T-helper 17 cell (primary cell): ENCODE measurements at places on chromosomes 11 and 22. TPM values are rescaled to one million over a fixed set of nuclear protein-coding genes. Genes with fewer than 3 reads are reported as not detected.

DNA sequence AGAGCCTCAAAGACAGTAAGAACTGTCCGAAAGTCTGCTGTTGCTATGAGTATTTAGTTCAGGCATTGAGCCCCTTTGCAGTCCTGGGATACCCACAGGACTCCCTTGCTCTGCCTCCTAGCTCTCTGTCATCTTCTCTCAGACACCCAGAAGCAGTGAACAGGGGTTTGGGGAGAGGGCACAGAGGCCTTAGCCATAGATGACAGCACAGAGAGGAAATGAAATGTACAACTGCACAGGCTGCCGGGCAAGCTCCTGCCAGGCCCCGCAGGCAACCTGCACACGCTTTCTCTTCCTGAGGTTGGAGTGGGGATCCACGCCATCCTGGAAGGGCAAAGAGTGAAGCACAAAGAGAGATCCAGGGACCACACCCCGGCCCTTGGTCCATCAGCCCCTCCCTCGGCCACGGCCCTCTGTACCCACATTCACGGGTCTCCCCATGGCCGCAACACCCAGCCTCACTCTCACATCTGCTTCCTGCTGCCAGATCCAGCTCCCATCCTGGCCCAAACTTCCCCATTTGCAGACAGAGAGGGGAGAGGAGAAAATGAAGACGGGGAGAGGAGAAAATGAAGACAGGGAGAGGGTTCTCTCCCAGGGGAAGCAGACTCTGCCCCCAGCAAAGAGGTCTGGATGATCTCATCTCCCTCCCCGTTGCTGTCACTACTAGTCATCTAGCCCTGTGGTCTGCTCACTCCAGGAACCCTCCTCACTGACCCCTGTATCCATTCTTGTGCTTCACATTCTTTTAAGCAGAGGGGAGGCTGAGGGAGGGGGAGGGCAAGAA lies 40.7 kb downstream of the CD6 start:
- DNase-seq = no peak

- no peak for DNase-seq
These were observed 151.8 kb downstream of the MPPED1 start for GRCh38 chr22:43563571-43563970.

DNA sequence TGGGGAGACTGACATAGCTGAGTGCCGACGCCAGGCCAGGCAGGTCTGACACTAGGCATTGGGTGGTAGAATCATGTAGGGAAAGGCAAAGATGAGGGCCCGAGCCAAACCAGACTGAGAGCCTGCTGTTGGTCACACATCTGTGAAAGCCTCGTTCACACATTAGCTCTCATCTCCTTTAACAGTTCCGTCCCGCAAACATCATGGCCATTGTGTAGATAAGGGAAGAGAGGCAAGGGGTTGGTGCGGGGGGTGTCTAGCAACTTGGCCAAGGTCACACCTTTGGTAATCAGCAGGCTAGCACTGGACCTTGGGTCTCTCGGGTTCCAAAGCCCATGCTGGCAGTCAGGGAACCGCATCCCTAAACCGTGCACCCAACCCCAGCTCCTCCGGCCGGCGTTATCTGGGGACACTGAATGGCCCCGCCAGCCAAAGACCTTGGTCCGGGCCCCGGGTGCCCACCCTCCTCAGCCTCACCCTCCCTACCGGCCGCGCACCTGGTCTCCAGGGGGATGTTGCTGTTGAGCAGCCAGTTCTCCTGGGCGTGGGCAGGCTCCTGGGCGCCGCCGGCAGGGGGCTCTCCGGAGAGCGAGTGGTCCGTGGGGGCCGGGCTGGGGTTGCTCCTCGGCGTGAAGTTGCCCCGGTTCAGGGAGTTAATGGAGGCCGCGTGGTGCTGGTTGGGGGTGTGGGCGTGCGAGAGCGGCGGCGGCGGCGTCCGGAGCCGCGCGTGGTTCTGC lies 328.3 kb upstream of the NARS2 start:
- DNase-seq = no peak

DNA sequence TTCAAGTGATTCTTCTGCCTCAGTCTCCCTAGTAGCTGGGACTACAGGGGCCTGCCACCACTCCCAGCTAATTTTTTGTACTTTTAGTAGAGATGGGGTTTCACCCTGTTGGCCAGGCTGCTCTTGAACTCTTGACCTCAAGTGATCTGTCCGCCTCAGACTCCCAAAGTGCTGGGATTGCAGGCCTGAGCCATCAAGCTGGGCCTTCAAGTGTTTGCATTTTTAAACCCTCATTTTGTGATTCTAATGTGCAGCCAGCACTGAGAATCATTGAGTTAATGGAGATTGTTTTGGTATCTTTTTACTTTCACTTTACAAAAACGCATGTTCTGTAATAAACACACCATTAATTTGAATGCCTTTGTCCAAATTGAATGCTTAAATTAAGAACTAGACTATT lies 3.4 kb downstream of the TYR start:
- DNase-seq = no peak

DNA sequence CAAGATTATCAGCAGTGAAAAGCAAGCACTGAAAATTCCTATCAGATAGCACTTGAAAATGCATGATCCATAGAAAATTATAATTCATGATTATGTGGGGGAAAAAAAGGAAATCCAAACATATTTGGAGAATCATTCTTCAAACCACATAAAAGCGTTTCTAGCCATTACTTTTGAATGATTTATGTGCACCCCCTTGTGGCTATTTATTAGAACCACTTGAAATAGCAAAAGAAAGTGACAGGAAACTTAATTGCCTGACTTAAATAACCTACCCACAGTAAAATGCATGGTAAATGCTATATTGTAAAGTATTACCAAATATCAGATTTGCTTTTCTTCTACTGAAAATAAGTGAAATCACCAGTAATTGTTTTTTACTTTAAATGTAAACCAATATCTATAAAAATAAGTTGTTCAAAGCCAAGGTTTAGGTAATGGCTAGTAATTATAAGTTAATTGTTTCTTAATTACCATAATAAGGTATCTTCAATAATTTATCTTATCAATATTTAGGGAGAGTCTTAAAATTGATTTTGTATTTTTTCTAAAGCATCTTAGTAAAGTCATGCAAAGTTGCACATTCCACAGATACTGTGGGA lies 168.5 kb downstream of the ARHGAP42 start:
- DNase-seq = no peak

GRCh38 chr11:66728693-66729385 lies at the start of gene SPTBN2:
Gene SPTBN2 (minus strand): TSS chr11:66729216. CDS start chr11:66721240, 7,976 bp downstream.
- no peak for DNase-seq

DNA sequence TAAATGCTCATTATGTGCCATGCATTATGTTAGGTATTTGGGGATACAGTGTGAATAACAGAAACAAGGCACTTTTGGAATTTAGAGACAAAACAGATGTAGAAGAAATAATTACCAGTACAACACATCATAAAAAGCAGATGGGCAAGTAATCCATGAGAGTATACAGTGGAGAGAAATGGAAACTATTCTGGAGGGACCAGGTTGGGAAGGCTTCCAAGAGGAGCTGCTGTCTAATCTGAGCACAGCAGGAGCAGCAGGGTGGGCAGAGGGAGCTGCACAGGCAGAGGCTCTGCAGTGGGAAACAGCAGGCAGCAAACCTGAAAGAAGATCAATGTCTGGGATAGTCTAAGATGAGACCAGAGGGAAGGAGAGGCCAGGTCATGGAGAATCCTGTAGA lies 268.7 kb upstream of the CCDC90B start:
- DNase-seq = no peak

GRCh38 chr11:26578998-26579661 lies 7.1 kb upstream of the MUC15 start:
- DNase-seq = no peak

DNA sequence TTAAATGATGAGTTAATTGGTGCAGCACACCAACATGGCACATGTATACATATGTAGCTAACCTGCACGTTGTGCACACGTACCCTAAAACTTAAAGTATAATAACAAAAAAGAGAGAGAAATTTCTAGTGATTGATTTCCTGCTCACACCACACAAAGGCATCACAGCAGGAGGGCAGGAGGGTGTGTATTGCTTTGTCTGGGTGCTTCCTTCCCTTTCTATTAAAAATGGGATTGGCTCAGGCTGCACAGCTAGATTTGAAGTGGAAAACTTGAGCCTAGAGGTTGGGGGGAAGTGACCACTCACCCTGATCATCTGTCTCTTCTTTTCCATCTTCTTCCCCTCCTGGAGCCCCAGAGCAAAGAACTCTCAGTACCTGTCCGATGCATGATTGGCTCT lies 944 bp upstream of the SCGB1D2 start:
- DNase-seq = no peak

DNA sequence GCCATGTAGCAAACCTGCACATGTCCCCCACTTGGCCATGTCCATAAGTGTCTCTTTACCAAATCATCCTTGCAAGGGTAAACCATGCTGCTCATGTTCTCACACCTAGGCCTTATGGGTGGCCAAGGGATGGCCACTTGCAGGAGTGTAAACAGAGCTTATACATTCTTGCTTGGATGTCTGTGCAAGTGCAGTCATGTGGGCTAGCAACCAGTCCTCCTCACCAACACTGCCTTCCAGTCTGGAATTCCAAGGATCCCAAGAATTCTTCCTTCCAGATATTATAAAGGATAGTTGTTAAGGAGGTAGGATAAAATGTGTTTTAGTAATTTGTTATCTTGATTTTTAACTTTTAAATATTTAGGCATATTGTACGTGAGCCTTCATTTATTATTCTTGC lies 47.8 kb upstream of the OR5P2 start:
- DNase-seq = no peak

DNA sequence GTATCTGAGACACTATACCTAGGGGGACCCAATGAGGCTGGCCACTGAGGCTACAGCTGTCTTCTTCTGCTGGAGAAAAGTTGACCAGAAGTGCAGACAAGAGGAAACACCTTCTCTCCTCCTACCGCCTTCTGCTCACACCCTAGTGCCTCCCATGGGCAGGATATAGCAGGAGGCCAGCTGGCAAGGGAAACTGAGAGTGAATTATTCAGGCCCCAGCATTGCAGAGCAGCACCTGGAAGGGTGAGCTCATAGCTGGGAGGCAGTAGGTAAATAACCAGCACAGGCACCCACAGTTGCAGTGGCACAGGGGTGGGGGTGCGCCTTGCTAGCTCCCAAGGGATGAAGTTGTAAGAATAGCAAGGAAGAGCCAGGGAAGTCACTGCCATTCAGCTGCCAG lies 267.4 kb upstream of the NCAM1 start:
- no peak for DNase-seq

GRCh38 chr11:12200279-12200990 lies 90.0 kb downstream of the MICAL2 start:
- no peak for DNase-seq

DNA sequence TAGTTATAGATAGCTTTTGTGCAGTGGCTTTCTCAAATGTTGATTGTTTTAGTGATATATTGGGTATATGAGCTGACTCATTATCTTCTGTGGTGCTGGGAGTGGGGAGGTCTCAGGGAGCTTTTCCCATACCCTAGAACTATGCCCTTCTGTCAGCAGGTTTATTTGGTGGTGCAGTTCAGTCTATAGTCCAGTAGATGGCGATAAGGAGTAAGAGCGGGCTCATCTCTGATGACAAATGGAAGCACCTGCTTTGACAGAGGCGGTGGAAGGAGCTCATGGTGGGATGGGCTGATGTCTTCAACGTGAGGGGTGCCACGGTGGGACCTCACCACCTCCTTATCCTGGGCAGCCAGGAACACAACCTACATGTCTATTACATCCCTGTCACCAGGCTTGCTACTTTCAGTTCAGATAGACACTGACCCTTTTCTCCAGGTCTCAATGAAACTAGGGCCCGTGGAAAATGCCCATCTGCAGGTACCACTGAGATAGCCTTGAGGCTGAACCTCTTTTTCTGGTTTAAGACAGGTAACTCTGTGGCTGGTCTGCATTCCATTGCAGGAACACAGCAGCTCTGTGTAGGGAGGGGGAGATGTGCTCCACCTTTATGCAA lies 13.0 kb upstream of the OR6A2 start:
- no peak for DNase-seq

GRCh38 chr22:39472570-39473556 lies 16.1 kb downstream of the MGAT3 start:
- no peak for DNase-seq

GRCh38 chr11:110972640-110973039 lies 260.4 kb upstream of the ARHGAP20 start:
- DNase-seq = no peak

DNA sequence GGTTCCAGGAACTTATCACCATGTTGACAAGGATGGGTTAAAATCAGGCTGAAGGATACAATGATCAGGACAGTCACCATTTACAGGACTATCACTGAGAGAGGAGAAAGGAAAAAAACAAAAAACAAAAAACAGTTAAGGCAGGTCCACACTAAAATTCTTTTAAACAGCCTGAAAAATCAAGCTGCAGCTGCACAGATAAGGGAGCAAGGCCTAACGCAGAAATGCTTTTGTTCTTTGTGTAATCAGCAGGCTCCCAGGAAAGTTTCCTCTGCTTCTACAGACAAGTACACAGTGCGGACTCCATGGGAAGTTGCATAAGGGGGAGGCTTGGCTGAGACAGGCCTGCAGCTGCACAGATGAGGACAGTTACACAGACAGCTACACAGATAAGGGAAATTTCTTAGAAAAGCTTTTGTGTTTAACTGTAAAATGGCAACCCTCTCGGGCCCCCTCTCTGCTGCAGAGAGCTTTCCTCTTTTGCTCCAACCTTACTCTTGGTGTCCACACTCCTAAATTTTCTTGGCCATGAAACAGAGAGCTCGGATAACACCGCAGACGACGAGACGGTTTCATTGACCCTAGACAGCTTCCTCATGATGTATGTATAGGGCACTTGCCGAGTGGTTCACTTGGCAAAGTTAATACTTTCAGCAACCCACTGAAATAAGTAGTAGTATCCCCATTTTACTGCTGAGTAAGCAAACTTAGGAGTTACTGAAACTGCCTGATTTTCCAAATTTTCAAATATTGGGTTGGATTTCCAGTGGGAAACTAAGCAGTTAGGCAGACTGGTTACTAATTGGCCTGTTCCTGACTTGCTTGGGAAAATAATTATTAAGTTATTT lies 45.5 kb downstream of the PIWIL3 start:
- DNase-seq = no peak

DNA sequence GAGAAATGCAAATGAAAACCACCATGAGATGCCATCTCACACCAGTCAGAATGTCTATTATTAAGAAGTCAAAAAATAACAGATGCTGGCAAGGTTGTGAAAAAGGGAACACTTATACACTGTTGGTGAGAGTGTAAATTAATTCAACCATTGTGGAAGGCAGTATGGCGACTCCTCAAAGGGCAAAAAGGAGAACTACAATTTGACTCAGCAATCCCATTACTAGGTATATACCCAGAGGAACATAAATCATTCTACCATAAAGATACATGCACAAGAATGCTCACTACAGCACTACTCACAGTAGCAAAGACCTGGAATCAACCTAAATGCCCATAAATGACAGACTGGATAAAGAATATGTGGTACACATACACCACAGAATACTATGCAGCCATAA lies 161.1 kb upstream of the PDGFD start:
- DNase-seq = no peak

- DNase-seq = no peak
These were observed 30.3 kb upstream of the WNT7B start for GRCh38 chr22:46007003-46007847.

The MYO18B gene
- total RNA-seq = 0.12 TPM

The OR51F2 gene
- total RNA-seq = not detected

The CHCHD10 gene
- total RNA-seq = 31.6 TPM

The CFAP68 gene
- total RNA-seq = 19.0 TPM

The GRM5 gene
- total RNA-seq = not detected

The FZD4 gene
- total RNA-seq = 0.02 TPM

The POLD4 gene
- total RNA-seq = 61.0 TPM

The OR5A1 gene
- total RNA-seq = not detected

The PNPLA5 gene
- not detected for total RNA-seq

The NF2 gene
- total RNA-seq = 29.3 TPM
